ENCODE measurements at places on chromosomes 13 and 19.

DNA sequence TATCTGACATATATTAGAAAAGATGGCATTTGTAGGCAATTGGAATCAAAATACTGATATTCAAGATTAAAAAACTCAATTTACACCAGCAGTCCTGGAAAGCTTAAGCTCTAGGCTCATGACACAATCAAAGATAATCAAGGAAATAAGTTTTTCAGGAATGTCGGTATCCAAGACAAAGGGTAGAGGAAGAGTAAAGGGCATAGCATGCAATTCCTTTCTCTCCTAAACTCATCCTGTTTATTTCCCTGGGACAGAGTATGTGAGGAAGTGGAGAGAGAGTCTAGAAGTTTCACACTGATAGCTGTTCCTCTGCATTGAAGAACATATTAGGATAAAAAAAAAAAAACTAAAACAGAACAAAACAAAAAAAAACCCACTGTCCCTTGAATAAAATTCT lies 2452.1 kb downstream of the PCDH9 start:
- no peaks in the 10 kb centered on the region for H3K4me1 ChIP-seq
- no peaks in the 10 kb centered on the region for H3K27me3 ChIP-seq
- H3K27ac ChIP-seq = no peak overlapping the region
- DNase-seq = no peak
- no peaks in the 10 kb centered on the region for H3K36me3 ChIP-seq
- H3K4me3 ChIP-seq = no peak overlapping the region

GRCh38 chr13:110713981-110714796 lies 689 bp downstream of the ING1 start:
- DNase-seq = peak; percentile 61
- peak overlapping the region; percentile 96 for H3K27ac ChIP-seq
- H3K27me3 ChIP-seq = no peaks in the 10 kb centered on the region
- H3K4me1 ChIP-seq = peaks cover 22% of the 10 kb centered on the region

DNA sequence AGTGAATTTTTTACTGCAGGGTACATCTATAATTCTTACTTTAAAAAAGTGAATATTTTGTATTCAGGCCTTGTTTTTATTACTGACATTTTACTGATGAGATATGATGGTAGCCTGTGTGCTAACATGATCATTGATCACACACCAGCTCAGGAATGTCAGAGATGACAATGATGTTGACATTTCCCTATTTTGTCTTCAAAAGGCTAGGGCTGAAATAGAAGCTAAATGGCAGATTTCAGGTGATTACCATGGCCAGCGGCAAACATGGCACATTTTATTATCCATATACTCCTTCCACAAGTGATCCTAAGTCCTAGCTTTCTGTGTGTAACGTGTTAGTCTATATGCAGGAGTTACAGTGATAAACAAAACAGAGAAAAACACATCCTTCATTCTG lies 544.3 kb upstream of the MIR17HG start:
- no peaks in the 10 kb centered on the region for H3K27me3 ChIP-seq
- H3K4me3 ChIP-seq = no peak overlapping the region
- no peaks in the 10 kb centered on the region for H3K36me3 ChIP-seq
- H3K27ac ChIP-seq = no peak overlapping the region
- no peaks in the 10 kb centered on the region for H3K4me1 ChIP-seq

- H3K27me3 ChIP-seq = no peaks in the 10 kb centered on the region
- peak; percentile 33 for DNase-seq
- no peak overlapping the region for H3K4me3 ChIP-seq
Measured at GRCh38 chr19:6963937-6964336, 57.3 kb downstream of the MBD3L2B start.

- H3K4me3 ChIP-seq = no peak overlapping the region
- H3K36me3 ChIP-seq = peaks cover 63% of the 10 kb centered on the region
- no peak overlapping the region for H3K27ac ChIP-seq
- DNase-seq = no peak
- H3K4me1 ChIP-seq = peaks cover 30% of the 10 kb centered on the region
- no peaks in the 10 kb centered on the region for H3K27me3 ChIP-seq
Measured at GRCh38 chr13:114259974-114260373, 21.4 kb upstream of the UPF3A start.

DNA sequence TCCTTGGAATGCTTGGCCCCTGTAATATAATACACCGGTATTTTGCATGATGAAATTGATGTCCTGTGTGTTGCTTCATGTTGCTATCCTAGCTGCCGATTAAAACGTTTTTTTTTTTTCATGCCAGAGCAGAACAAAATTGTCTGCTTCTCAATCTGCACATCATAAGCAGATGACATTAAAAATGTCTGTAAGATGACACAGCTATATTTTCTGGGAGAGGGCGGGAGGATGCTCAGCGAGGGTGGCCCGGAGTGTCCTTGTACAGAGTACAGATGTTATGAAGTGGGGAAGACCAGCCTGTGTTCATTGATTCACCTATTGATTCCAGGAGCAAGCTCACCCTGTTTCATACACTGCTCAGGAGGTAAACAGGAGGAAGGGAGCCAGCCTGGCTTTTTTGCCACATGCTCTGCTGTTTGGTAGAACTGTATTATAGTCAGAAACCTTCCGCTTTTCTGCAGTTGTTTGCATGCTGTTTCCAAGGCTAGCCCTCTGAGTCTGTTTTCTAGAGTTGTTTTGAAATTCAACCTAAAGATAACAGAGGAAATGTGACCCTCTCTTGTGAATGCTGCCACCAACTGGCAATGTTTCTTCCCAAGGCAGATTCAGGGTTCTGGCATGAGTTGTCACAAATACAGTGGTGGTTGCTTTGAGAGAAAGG lies 4.7 kb upstream of the IRS2 start:
- H3K36me3 ChIP-seq = peaks cover 7% of the 10 kb centered on the region
- no peak for DNase-seq
- no peak overlapping the region for H3K27ac ChIP-seq
- no peak overlapping the region for H3K4me3 ChIP-seq

- peaks cover 68% of the 10 kb centered on the region for H3K27me3 ChIP-seq
- no peak overlapping the region for H3K4me3 ChIP-seq
- no peak for DNase-seq
- no peak overlapping the region for H3K27ac ChIP-seq
Measured at GRCh38 chr13:44051918-44052675, 172.4 kb downstream of the LACC1 start.

GRCh38 chr13:53135301-53135700 lies 106.7 kb downstream of the OLFM4 start:
- H3K4me3 ChIP-seq = no peak overlapping the region
- no peaks in the 10 kb centered on the region for H3K36me3 ChIP-seq
- DNase-seq = no peak
- H3K27me3 ChIP-seq = no peaks in the 10 kb centered on the region

DNA sequence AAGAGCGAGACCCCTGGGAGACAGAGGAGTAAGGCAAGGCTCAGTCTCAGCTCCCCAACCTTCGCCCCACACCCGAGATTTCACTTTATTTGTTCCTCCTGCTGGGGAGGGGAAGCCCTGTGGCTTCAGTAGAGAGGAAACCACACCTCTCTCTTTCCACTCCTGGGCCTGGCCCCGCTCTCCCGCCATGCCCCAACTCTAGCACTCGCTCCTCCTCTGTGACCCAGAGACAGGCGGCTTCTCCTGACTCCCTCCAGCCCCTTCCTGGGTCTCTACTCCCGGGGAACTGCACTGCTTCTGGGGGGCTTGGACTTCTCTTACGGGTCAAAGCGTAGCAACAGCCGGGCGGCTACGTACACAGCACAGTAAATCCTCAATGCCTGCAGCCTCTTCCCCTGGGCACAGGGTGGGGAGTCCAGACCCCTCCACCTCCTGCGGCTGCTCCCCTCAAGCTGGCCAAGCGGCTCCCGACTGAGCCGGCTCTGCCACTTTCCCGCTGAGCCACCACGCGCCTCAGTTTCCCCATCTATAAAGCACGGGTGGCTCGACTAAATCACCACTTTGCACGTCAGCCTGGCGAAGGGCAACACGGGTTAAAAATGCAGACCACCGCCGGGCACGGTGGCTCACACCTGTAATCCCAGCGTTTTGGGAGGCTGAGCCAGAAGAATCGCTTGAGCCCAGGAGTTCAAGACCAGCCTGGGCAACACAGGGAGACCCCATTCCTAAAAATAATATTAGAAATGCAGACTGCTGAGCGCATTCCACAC lies 1.4 kb downstream of the RNF126 start:
- DNase-seq = peak; percentile 55
- H3K27ac ChIP-seq = peak overlapping the region; percentile 99
- H3K4me1 ChIP-seq = peaks cover 36% of the 10 kb centered on the region
- peaks cover 62% of the 10 kb centered on the region for H3K36me3 ChIP-seq
- H3K27me3 ChIP-seq = no peaks in the 10 kb centered on the region

- H3K36me3 ChIP-seq = no peaks in the 10 kb centered on the region
- H3K4me1 ChIP-seq = peaks cover 7% of the 10 kb centered on the region
- peaks cover 21% of the 10 kb centered on the region for H3K27me3 ChIP-seq
- DNase-seq = no peak
- no peak overlapping the region for H3K27ac ChIP-seq
Measured at GRCh38 chr13:99469041-99469440, 32.2 kb upstream of the TM9SF2 start.

DNA sequence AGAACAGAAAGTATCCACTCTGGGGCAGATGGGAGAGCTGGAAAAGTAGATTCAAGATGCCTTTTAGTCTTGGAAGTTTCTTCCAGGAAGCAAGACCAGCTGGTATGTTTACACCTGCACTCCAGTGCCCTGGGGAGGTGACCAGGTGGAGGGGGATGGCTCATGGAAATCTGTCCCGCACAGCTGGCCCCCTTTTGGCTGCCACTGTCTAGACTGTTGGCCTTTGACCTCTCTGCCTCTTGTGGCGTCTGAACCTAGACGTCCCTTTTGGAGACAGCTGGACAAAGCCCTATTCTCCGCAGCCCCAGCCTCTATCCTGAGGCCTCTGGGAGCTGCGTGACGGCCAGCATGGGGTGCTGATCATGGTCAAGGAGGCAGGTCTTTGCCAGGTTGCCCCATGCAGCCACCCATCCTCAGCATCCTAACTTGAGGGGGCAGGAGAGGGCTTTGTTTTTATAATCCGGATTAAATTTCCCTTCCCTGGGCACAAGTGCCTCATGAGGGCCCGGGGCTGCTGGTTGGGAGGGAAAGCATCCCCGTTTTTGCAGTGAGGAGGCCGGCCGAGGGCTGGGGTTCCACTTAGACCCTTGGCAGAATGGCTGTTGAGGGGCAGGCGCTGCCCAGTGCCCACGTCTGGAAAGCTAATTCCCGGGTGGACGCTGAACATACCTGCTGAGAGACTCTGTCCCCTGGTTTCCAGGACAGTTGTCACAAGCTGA lies 17.3 kb upstream of the GDF15 start:
- no peak overlapping the region for H3K27ac ChIP-seq
- no peak overlapping the region for H3K4me3 ChIP-seq
- no peak for DNase-seq
- H3K4me1 ChIP-seq = peaks cover 3% of the 10 kb centered on the region
- H3K27me3 ChIP-seq = no peaks in the 10 kb centered on the region

DNA sequence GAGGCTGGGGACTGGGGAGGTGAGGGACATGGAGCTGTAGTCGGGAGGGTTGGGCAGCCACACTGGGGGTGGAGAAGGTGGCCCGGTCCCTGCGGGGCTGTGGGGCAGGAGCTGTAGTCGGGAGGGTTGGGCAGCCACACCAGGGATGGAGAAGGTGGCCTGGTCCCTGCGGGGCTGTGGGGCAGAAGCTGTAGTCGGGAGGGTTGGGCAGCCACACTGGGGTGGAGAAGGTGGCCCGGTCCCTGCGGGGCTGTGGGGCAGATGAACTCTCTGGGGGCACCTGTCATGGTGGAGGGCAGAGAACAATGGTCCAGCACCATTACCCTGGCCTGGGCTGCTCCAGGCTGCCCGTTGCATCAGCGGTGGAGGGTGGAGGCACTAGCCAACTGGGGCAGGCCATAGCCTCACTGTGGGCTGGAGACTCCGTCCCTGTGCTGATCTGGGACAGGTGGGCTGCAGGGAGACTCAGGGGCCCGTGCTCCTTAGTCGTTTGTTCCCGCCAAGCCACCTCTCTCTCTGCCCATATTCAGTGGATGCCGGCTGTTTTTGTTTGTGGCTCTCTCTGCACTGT lies 51.4 kb downstream of the ATP11A start:
- no peak for DNase-seq
- H3K4me3 ChIP-seq = no peak overlapping the region
- no peaks in the 10 kb centered on the region for H3K27me3 ChIP-seq
- H3K27ac ChIP-seq = no peak overlapping the region

DNA sequence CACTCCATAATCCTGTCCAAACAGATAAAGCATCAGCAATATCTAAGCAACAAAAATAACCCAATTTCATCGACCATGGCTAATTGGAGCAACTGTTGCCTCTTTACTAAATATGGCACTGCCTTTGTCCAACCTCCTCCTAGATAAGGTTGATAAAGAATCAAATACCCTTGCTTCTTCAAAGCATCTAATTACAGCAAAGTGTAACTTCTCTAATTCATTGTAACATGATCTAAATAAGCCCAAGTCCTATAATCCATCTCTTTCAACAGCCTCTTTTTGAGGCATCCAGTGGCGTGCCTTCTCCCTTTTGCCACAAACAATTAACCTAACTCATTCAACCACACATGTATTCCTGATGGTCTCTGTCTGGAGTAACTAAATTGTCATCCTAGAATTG lies 81.7 kb upstream of the KLHL1 start:
- H3K4me3 ChIP-seq = no peak overlapping the region
- no peak for DNase-seq
- no peaks in the 10 kb centered on the region for H3K36me3 ChIP-seq
- H3K27me3 ChIP-seq = no peaks in the 10 kb centered on the region
- no peak overlapping the region for H3K27ac ChIP-seq
